Heart right ventricle (tissue), 16 donors: ENCODE measurements at places on chromosomes 13 and 19. TPM values are rescaled to one million over a fixed set of nuclear protein-coding genes. Genes with fewer than 3 reads are reported as not detected.

GRCh38 chr19:2815923-2816322 is 3.7 kb upstream of the ZNF554 start:
- H3K4me3 ChIP-seq = no peak overlapping the region
- peaks cover 14% of the 10 kb centered on the region for H3K4me1 ChIP-seq
- H3K36me3 ChIP-seq = no peaks in the 10 kb centered on the region

DNA sequence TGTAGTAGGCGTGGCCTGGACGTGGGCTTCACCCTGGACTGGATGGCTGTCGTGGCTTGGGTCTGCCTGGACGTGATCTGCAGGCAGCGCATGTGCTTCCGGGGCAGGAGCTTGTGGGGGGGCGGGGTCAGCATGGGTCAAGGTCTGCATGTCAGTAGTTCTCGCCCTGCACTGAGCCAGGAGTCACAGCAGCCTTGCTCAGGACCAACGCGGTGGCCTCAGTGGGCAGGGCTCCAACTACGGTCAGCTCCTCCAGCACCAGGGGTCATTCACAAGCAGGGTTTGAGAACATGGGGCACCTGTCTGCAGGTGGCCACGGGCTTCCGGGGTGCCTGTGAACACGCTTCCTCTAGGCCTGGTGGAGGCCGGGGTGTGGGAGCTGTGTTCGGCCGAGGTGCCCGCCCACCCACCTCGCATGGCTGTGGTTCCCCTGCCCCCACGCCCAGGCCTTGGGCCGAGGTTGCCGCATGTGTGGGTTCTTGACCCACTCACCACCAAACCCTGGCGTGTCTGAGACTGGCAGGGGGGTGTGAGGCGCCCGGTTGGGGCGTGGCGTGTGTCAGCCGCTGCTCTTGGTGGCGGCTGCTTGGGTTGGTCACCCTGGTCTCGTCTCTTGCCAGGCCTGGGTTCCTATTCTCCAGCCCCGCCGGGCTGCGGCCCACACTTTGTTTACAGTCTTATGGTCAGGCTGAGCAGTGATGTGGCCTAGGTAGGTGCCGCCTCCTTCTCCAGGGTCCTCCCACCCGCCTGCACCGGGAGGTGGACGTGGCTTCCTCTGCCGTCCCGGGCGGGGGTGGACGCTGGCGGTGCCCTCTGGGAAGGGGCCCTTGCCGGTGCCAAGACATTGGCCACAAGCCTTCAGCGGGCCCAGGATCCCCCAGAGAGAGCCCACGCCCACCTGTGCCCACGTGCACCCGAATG is 4.8 kb upstream of the RPS15 start:
- H3K4me1 ChIP-seq = peaks cover 25% of the 10 kb centered on the region
- no peaks in the 10 kb centered on the region for H3K27me3 ChIP-seq
- H3K27ac ChIP-seq = no peak overlapping the region
- no peak for DNase-seq

- H3K4me3 ChIP-seq = peak overlapping the region; percentile 87
- peaks cover 37% of the 10 kb centered on the region for H3K4me1 ChIP-seq
- no peak for DNase-seq
- H3K27me3 ChIP-seq = no peaks in the 10 kb centered on the region
- peak overlapping the region; percentile 90 for H3K27ac ChIP-seq
Observed at GRCh38 chr19:36417752-36418286, 625 bp downstream of the ZFP82 start.

DNA sequence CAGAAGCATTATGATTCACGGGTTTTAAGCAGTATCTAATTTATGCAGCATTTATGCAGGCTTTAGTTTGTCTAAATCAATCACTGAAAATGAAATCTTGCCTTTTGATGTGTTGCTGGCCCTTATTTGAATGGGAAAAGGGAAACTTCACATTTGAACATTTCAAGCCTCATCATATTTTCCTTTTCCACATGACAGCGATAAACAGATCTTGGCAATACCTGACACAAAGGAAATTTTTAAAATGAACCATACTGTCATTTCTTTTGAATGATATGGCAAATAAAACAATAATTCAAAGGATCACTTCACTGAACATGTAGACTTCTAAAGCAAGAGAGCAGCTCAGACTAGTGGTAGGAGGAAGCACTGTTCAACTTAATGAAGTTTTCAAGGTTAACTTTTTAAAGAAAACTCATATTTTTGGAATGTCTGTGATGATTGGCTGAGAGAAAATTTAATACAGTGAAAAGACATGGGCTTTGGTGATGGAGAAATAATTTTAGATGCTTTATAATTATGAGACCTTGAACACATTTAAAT is 198.1 kb downstream of the OXGR1 start:
- no peak overlapping the region for H3K4me3 ChIP-seq
- H3K27me3 ChIP-seq = no peaks in the 10 kb centered on the region
- no peak overlapping the region for H3K27ac ChIP-seq
- H3K4me1 ChIP-seq = no peaks in the 10 kb centered on the region
- no peak for DNase-seq

GRCh38 chr19:30420881-30421280 is 48.7 kb downstream of the ZNF536 start:
- H3K27ac ChIP-seq = no peak overlapping the region

GRCh38 chr19:31167690-31168089 is 181.5 kb downstream of the TSHZ3 start:
- no peak for DNase-seq
- no peaks in the 10 kb centered on the region for H3K36me3 ChIP-seq
- no peak overlapping the region for H3K27ac ChIP-seq
- no peaks in the 10 kb centered on the region for H3K27me3 ChIP-seq
- H3K4me3 ChIP-seq = no peak overlapping the region

GRCh38 chr19:22595918-22596341 is 38.2 kb upstream of the ZNF492 start:
- no peak overlapping the region for H3K4me3 ChIP-seq
- no peaks in the 10 kb centered on the region for H3K4me1 ChIP-seq
- H3K27me3 ChIP-seq = peaks cover 12% of the 10 kb centered on the region

DNA sequence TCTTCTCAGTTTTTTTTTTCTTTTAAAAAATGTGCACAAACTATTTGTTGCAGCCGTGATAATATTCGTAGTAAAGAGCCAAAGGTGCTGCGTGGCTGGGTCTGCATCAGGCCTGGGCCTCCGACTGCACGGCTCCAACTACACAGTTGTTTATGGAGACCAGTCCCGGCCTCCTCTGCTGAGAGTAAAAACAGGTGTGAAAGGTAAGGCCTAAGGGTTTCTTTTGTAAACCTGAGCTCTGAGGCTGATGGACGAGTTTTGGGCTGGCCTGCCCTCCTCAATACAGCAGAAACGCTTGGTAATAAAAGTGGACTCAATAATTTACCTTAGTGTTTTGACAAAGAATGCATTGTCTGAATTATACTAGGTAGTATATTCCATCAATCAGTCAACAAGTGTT is 3.9 kb downstream of the MBNL2 start:
- peaks cover 68% of the 10 kb centered on the region for H3K4me1 ChIP-seq
- H3K27me3 ChIP-seq = no peaks in the 10 kb centered on the region
- DNase-seq = no peak
- no peaks in the 10 kb centered on the region for H3K36me3 ChIP-seq
- H3K4me3 ChIP-seq = peak overlapping the region; percentile 60

DNA sequence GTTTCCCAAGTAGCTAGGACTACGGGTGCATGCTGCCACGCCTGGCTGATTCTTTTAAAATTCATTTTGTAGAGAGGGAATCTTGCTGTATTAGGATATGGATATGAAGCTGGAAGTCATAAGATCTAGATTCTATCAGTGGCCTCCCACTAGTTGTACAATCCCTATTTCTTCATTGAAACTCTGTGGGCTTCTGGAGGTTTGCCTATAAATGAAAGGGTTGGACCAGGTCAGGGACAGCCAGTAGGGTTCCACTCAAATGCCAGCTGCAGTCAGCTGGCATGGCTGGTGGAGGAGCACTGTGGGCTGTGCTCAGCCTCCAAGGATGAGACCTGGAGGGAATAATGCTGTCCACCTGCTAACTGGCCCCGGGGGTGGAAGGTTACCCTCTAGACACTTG is 110.2 kb upstream of the GJB6 start:
- peaks cover 11% of the 10 kb centered on the region for H3K4me1 ChIP-seq
- H3K27me3 ChIP-seq = no peaks in the 10 kb centered on the region
- no peak for DNase-seq
- H3K4me3 ChIP-seq = no peak overlapping the region
- no peak overlapping the region for H3K27ac ChIP-seq

- H3K36me3 ChIP-seq = no peaks in the 10 kb centered on the region
- peaks cover 5% of the 10 kb centered on the region for H3K27me3 ChIP-seq
- peaks cover 13% of the 10 kb centered on the region for H3K4me1 ChIP-seq
- H3K4me3 ChIP-seq = no peak overlapping the region
- no peak for DNase-seq
- H3K27ac ChIP-seq = no peak overlapping the region
Observed at GRCh38 chr13:40175639-40176038, 490.8 kb downstream of the FOXO1 start.

DNA sequence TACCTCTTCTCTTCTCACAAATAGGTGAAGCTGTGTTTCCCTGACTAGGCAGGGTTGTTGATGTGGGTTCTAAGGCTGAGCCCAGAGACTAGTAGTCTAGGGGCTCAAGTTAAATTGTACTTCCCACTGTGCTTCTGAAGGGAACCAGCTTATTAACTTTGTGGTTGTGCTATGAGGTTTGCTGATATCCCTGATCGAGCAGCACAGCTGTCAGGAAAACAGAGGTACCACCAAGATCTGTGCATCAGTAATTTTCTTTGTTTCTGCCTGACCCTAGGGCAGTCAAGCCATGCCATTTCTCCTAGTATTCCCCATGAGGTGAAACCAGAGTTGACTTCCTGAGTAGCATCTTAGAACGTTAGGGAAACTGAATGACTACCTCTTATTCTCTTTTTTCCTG is 853.8 kb upstream of the MIR17HG start:
- DNase-seq = no peak
- H3K4me1 ChIP-seq = peaks cover 1% of the 10 kb centered on the region
- H3K27ac ChIP-seq = no peak overlapping the region
- H3K4me3 ChIP-seq = no peak overlapping the region

DNA sequence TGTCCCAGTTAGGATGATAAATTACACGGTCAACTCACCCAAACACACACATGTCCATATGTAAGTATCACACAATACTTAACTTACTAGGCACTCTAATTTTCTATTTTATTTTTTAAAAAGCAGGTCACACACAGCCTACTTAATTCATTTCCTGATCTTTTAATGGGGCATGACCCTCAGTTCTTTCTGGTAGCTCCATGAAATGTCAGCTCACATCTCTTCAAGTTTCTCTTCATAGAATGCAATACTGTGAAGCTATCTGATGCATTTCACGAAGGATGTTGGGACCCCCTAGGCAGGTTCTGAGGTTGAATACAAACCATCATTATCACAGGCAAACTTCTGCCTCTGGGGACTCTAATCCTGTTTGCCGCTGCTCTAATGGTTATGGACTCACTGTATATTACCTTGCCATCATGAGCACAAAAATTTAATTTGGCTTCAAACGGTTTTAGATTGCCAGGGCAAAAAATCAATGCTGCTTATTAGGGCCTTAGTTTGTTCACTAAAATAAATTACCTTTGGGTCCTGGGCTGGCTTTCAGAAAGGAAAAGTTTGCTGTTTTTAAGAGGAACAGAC is 16.1 kb upstream of the DHRS12 start:
- no peak overlapping the region for H3K4me3 ChIP-seq
- no peaks in the 10 kb centered on the region for H3K27me3 ChIP-seq
- peaks cover 68% of the 10 kb centered on the region for H3K4me1 ChIP-seq
- H3K27ac ChIP-seq = peak overlapping the region; percentile 24

DNA sequence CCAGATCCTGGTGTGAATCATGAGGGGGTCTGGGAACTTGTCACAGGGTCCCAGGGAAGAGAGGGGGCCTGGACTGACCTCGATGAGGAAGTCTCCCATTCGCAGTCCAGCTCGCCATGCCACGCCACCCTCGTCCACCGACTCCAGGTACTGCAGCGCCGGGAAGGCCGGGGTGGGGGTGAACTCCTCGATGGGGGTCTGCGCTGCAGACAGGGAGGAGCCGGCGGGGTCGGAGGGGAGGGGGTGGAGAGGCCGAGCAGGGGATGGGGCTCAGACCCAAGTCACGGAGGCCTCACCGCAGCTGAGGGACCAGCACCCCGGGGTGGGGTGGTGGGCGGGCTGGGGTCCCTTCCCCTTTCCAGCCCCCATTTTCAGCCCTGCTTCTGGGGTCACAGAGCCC is 30.8 kb downstream of the SHANK1 start:
- H3K36me3 ChIP-seq = no peaks in the 10 kb centered on the region
- no peaks in the 10 kb centered on the region for H3K4me1 ChIP-seq
- H3K4me3 ChIP-seq = no peak overlapping the region
- DNase-seq = no peak

Gene ZNF536
- 6.1 TPM for total RNA-seq

Gene REEP6
- 2.3 TPM for total RNA-seq

Gene ZNF492
- total RNA-seq = not detected

Gene AP1M2
- total RNA-seq = not detected

Gene CGB3
- not detected for total RNA-seq

Gene PSG1
- not detected for total RNA-seq

Gene GFY
- not detected for total RNA-seq
